ENCODE measurements at places on chromosomes 3 and 15.

DNA sequence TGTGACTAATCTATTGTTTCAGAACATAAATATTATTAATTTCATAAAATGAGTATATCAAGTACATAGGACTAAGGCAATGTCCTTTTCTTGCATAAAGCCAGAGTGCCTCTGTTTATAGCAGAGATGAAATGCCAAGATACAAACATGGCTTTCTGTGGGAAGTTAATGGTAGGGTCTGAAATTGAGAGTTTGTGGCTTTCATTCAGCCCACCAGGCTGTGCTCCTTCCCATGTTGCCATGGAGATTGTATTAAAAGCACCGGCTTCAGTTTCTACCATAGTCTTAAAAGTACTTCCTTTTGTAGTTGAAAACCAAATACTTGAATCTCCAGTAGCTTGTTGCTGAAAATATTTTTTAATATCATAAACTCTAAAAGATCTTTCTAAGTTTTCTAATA, 114.0 kb downstream of the LRRC28 start:
- no peak for DNase-seq

- DNase-seq = no peak
These were observed 17.6 kb upstream of the UBA7 start for GRCh38 chr3:49831341-49831740.

DNA sequence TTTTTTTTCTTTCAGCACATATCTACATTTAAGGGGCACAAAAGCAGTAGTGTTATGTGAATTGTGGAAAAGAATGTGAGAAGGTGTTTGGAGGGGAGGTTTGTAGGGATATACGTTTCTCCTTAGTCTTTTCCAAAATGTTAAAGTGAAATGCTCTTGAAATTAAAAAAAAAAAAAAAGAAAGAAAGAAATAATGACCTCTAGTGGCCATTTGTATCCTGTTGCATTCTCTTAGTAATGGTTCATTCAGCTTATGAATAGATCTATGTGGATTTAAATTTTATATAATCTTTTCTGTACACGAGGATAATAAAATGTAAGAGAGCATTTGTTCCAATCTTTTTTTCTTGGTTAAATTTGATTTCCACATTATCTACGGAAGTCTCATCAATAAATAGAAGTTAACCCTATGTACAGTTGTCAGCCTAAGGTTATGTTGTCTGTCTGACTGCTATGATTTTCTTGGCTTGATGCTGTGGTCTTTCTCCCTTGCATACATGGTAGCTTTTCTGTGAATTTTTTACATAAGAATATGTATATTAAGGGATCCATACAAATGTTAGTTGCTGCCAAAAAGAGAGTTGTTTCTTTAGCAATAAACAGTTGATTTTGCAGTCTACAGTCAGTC, 1.7 kb downstream of the P2RY13 start:
- no peak for DNase-seq

GRCh38 chr3:160921020-160921635, 165.1 kb downstream of the PPM1L start:
- peak; percentile 6 for DNase-seq

DNA sequence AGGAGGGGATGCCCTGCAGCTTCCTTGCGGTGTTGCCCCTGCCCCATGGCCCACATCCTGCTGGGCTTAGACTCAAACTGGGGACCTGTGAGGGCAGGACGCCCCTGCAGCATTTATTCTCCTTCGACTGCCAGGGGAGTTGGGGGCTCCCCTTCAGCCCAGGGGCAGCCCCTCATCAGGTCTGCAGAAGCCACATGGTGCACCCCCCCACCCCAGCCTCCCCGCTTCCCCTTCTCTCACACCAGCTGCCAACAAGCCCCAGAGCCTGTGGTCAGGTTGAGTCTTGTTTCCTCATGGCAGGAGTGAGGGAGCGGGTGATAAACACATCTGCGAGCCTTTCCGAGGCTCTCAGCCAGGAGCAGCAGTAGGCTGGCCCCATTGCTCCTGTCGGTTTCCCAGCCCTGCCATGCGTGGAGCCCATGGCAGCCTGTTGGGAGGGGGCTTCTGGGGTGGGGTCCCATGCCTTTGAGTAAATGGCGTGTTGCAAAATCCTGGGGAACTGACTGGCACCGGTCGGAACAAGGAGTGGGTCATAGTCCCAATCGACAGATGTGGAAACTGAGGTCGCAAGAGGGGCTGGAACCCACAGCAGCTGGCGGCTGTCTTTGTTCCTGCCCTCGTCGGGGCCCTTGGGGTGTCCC, 27.8 kb downstream of the WNT7A start:
- DNase-seq = no peak

GRCh38 chr3:106255870-106256248, 387.0 kb upstream of the CBLB start:
- no peak for DNase-seq

GRCh38 chr3:179655236-179655635, 2.4 kb downstream of the USP13 start:
- no peak for DNase-seq

GRCh38 chr3:72269475-72269874, 484.5 kb upstream of the PROK2 start:
- DNase-seq = no peak

DNA sequence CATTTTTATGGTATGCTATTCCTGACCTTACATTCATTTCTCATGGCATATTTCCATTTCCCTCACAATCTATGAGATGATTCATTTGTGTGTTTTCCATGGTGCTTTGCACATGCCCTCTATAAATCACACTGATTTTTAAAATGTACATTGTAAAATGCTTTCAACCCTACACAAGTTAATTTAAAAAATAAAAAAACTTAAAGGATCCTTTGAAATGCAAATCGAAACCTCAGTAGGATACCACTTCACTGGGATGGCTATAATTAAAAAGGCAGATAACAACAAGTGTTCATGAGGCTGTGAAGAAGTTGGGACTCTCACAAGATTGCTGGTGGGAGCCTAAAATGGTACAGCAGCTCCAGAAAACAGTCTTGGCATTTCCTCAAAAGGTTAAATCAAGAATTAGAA, 83.5 kb downstream of the FMN1 start:
- no peak for DNase-seq

DNA sequence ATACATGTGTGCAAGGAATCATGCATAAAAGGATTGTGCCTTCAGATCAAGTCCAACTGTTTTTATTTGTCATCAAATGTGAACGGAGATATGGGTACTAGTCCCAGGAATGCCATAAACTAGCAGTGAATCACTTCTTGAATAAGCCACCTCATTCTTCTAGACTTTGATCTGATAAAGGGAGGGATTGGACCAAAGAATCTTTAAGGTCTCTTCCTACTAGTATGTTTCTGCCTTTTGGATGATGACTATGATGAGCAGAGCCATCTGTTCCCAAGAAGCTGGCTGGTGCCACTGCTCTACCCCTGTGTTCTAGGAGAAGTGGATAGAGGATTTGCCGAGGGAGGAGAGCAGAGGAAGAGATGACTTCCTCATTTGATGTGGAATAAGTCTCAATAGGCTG, 28.8 kb upstream of the UACA start:
- no peak for DNase-seq

DNA sequence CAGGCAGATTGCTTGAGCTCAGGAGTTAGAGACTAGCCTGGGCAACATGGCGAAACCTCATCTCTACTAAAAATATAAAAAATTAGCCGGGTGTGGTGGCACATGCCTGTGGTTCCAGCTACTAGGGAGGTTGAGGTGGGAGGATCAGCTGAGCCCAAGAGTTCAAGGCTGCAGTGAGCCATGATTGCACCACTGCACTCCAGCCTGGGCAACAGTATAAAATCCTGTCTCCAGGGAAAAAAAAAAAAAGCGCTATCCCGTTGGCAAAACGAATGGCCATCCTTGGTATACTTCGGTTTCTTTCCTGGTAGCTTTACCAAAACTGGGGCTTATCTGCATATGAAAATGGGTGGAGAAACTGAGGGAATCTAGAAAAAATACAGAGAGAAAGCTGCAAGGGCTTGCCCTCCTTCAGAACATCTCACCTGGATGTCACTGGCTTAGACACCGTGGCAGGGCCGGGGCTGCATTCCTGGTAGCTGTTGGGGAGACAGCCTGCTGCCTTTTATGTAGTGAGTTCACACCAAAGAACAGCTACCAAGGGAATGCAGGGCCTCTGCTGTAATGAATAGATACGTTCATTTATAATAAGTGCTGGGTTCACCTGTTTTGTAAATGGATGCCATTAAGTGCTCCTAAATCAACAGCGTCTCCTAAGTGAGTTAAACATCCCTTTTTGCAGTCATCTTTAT, 96.0 kb downstream of the IQSEC1 start:
- DNase-seq = no peak

DNA sequence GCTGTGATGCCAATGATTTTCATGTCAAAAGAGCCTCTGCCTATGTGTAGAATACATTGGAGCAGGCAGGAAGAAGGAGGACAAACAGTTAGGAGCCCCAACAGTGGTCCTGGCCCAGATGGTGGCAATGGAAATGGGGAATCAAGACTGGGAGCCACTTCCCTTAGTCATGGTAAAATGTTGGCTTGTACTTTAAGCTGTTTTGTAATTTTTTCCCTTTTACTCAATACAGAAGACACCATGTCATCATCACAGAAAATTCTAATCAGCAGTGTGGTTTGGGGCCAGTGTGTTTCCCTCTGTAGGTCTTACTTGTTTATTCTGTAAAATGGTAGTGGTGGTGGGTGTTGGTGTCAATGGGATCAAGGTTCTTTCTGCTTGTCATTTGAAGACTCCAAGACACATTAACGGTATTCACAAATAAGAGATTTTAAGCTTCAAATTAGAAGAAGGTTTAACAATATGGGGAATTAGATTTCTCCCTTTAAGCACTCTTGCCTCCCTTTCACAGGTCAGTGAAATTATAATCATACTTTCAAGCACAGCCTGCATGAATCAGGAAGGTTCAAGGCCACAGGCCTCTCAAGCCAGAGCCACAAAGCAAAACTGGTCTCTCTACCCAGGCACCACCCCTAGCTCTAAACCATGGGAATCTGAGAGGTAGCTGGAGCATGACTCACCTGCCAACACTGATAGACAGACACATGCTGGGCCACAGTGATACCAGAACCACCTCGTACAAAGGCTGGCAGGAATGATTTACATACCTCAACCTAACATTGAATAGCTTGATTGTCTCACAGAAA, 24.9 kb downstream of the SIAH2 start:
- no peak for DNase-seq

DNA sequence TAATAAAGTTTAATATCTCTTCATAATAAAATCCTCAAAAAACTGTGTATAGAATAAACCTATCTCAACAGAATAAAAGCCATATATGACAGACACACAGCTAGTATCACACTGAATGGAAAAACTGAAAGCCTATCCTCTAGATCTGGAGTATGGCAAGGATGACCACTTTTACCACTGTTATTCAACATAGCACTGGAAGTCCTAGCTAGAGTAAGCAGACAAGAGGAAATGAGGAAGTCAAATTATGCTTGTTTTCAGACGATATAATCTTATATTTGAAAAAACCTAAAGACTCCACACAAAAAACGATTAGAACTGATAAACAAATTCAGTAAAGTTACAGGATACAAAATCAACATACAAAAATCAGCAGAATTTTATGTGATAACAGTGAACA, 57.4 kb upstream of the DIPK2A start:
- no peak for DNase-seq

DNA sequence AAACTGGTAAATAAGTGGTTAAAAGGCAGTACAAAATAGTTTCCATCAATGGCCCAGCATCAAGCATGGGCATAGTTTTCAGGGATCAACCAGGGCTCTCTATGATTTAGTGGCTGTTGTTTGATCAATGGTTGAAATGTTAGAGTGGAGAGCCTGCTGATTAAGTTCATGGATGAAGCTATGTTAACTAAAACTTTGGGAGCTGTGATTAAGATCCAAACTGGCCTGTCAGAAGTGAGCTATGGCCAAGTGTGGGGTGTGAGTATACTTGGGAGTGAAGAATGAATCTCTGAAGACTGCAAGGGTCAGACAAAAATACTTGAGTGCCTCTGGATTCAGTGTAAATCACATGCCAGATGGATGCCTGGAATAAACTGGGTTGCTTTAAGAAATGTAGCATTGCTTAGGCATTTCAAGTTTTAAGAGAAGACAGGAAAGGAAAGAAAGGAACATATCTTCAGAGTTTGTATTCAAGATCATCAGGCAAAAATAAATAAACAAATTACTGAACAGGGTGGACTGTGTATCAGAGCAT, 422.2 kb upstream of the ADAMTS9 start:
- DNase-seq = no peak

- DNase-seq = no peak
These were observed 593.9 kb downstream of the TUSC7 start for GRCh38 chr3:117303443-117303842.

- DNase-seq = no peak
These were observed 18.8 kb upstream of the PLXND1 start for GRCh38 chr3:129625072-129625874.
